SK-N-DZ (cell line): ENCODE measurements at places on chromosomes 7 and 10.

DNA sequence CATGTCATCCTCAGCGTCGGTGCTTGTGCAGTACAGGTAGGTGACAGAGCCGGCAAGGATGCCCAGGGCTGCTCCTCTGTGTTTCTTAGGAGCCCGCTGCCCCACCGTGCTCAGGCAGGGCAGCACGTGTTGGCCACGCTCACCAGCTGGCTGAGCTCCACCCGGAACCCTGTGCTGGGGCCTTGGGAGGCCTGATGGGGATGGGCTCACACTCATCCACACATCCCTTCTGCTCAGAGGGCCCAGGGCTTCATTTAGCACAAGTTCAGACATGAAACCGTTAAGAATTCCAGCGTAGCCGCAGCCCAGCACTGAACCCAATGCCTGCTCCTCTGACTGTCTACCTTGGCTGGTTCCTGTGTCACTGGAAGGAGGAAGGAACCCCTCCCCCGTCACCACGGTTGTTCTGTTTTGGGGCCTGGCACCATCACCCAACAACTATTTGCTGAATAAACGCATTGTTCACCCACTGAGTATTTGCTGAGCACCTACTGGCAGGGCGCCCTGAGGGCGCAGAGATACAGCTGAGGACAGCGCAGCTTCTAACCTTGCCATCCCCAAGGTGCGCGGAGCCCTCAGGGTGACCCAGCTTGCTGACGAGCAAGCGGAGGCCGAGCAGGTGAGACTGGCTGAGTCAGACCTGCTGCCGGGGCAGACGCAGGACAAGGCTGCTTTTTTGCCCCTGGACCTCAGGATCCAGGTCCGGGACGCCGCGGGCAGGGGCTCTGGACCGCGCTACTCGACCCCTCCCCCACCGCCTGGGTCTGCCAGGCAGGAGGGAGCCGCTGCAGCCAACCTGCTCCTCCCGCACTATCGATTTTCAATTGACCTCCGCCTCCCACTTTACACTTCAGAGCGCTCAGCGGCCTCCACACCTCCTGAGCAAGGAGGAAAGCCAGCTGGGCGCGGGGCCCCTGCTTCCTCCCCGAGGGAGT lies 50.6 kb upstream of the RET start:
- DNase-seq = peak; percentile 47

DNA sequence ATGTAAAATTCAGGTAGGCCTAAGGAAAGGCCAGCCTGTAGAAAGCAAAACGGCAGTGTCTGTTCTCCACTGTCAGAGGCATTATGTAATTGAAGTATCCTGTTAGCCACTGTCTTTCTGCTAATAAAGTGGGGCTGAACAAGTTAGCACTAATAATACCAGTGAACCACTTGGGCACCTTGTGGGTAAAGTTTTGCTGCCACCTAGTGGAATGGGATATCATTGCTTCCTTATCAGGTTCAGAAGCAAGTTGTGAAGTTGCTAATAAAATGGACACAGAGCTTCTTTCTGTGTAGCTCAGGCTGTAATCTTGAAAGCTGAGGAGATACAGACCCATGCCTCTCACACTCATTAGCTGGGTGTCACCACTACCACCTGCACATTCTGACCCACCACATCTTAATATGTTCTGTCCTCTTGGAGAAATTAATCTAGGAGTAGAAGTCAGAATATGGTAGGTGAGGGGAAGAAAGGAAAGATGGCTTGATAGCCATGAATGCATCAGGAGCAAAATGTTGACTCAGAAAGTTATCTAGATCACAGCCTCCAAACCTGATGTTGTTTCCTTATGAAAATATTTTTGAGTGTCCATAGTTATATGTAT lies 175.1 kb downstream of the SEPTIN7 start:
- DNase-seq = peak; percentile 76

DNA sequence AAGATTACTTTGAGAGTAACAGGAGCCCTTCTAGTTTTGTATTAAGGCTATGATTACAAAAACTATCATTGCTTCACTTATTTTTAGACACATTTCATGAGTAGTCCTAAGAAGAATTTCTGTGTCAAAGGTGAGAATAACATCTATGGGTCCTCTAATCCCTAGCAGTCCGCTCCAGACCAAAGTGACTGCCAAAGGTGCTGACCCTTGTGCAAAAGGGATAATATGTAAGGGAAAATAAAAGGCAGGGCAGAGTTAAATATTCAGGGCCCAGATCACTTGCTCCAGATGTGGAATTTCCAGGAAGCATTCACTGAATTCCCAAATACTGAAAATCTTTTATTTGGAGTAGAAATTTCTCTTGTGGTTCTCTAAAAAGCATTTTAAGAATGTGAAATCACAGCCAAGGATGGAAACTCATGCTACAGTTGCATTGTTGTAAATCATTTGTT lies 29.3 kb downstream of the RHOBTB1 start:
- no peak for DNase-seq

DNA sequence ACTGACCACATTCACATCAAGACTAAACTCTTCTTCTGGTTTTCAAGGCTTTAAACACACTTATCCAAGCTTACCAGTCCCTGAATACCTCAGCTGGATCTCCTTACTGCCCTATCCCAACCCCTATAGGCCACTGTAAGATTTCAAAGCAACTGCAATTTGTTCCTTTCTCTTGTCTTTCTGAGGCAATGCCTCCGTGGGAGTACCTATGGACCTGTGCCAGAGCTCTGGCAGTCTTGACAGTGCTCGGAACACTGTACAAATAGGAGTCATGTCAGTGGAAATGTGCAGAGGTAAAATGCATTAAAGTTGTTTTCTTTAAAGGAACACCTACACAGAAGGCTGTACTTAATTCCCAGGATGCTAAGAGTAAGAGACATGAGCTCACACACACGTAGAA lies 124.7 kb downstream of the CNOT4 start:
- DNase-seq = no peak

- DNase-seq = no peak
Observed at GRCh38 chr7:71657386-71657785, 525.4 kb downstream of the GALNT17 start.

DNA sequence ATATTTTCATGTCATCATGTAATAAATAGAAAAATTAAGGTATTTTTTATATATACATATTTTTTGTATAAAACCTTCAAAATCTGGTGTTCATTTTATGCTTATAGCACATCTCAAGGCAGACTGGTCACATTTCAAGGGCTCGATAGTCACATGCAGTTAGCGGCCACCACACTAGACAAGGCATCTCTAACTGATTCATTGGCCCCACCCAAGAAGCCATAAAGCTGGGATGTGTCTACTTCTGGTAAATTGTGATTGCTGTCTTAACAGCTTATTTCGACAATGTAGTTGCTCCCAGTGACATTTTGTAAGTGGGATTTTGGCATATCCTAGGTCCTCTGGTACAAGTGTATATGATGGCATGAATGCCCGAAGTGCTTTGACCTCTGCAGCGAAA lies 168.7 kb downstream of the FRMD4A start:
- DNase-seq = no peak

DNA sequence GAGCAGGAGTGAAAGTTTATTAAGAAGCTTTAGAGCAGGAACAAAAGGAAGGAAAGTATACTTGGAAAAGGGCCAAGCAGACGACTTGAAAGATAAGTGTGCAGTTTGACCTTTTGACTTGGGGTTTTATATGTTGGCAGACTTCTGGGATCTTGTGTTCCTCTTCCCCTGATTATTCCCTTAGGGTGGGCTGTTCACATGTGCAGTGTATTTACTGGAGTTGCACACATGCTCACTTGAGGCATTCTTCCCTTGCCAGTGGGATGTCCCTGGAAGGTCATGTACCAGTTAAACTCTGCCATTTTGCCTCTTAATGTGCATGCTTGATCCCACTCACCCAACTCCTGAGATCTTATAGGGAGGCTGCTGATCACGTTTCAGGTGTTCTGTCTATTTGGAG lies 23.4 kb upstream of the ARHGAP12 start:
- DNase-seq = no peak

- no peak for DNase-seq
Observed at GRCh38 chr7:134691546-134692343, 45.1 kb downstream of the BPGM start.

GRCh38 chr10:57964351-57964750 lies 303.3 kb downstream of the IPMK start:
- no peak for DNase-seq

DNA sequence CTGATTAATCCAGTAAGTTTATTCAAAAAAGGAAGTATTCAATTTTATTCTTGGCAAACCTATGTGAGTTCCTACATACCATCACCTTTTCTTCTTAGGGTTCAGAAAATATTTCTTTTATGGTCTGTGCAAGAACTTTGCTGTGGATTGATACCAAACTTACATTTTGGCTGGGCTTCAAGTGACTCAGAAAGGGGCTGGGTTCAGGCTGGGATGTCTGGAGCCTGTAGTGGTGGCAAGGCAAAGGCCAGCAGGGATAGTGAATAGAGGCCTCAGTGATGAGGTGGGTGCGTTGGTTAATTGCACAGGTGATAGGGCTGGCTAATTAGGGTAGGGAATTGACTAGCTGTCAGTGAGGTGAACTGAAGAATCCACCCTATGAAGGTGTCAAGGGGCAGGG lies 40.2 kb upstream of the ATXN7L1 start:
- no peak for DNase-seq

GRCh38 chr7:36794689-36795088 lies 70.4 kb upstream of the AOAH start:
- DNase-seq = no peak
